ENCODE measurements at places on chromosomes 5 and 9.

GRCh38 chr5:180133060-180133459, 61.5 kb upstream of the RNF130 start:
- DNase-seq, result no peak

- DNase-seq, result peak; percentile 18
Measured at GRCh38 chr5:172707285-172708182, 63.5 kb downstream of the DUSP1 start.

DNA sequence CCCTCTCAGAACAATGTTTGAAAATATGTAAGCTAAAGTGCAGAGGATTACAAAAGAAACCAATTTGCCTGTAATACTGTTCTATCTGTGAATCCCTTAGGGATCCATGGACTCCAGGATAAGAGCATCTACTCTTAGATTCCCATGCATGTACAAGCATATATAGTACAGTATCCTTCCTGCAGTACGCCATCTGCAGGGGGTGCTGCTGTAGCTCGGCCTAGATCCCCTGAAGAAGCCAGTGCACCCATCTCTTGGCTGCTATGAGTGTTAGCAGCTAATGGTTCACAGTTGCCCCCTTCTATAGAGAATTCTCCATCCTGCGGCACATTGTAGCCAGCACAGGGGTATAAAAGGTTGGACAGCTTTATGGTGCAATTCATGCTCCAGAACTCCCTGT, 61.8 kb upstream of the SLC30A5 start:
- no peak for DNase-seq

DNA sequence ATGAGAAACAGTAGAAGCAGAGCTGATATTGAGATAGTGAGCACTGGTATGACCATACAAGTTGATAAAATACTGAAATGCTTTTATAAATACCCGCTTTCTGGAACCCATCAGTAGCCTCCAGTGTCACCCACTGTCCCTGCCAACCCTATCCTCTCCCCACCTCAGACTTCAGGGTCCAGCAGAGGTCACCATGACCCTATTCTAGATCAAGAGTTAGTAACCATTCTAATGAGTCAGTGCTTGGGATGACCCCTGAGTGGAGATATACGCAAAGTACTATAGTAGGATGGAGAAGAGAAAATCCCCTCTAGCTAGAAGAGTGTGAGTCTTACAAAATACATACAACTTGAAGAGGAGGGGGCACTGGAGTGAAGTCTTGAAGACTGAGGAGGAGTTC, 297.9 kb upstream of the BRINP1 start:
- no peak for DNase-seq

DNA sequence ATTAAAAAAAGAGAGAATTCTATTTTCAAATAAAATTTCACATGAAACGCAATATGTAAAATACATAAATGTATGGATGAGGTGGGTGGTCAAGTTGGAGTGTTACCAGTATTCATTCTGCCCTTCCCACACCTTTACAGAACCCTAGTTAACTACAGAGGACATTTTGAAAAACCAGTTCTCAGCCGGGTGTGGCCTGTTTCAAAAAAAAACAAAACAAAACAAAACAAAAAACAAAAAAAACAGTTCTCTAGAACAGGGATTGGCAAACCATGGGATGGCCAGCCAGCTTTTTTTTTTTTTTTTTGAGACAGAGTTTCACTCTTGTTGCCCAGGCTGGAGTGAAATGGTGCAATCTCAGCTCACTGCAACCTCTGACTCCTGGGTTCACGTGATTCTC, 28.4 kb upstream of the HK3 start:
- no peak for DNase-seq

DNA sequence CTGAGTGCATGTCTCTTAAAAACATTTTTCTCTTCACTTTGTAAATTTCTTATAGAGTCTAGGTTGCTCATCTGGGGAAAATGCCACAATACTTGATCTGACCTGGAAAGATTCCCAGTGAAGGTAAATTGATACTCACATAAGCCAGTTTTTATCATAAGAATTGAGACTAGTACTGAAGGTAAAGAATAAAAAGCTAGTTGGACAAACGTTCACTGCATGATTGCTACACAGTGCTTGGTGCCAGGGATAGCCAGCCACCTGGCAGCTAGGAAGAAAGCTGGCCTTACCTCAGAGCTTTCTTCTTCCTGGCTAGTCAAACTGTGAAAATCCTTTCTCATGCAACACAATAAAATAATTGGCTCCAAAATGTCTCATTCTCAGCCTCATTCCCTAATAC, 77.1 kb downstream of the MUSK start:
- no peak for DNase-seq

GRCh38 chr9:4748612-4749011, 7.6 kb upstream of the AK3 start:
- no peak for DNase-seq

DNA sequence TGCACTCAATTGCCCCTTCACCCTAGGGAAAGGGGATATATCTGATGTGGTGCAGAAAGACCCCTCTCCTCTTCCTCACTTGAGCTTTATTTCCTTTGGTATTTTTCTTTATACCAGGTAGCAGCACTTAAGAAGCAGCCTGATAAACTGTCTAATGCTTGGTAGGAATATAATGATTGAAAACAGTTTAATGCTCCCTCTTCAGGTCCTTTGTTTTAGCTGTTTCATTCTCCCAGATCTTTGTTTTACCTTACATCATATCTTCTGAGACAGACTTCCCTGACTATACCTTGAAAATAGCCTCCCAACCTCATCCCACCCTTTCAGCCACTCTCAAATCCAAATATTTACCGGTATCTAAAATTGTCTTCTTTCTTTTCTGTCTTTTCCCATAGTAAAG, 87.9 kb downstream of the NUDT12 start:
- DNase-seq, result no peak

DNA sequence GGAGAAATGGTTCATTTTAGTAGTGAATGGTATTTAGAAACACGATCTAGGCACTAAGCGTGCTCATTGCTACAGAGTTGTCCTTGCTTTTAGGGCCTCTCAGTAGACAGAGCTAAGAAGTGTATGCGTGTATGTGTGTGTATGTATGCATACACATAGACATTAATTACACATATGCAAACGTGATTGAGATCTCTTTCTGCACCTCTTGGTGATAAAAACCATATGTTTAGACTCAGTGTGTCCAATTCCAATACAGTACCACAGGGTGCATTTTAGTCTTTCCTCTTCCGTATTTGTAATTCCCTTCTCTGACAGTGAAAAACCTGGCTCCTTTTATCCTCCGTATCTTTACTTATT, 13.1 kb downstream of the TRIO start:
- DNase-seq, result no peak

DNA sequence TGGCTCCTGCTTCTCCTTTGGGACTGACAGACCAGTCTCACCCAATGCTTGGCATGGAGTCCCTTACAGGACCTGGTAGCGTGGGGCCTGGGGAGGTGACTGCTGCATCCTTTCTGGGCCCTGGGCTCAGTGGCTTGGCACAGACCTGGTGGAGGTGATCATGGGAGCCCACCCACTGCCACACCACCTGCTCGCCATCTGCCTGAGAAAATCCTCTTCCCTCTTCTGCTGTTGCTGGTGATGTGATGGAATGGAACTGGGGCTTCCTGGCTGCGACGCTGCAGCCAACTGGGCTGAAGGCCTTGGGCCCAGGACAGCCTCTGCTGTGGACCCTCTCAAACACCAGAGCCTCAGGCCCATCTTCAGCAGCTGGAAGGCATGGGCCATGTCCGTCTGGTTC, 122.5 kb upstream of the PANK3 start:
- DNase-seq, result no peak

DNA sequence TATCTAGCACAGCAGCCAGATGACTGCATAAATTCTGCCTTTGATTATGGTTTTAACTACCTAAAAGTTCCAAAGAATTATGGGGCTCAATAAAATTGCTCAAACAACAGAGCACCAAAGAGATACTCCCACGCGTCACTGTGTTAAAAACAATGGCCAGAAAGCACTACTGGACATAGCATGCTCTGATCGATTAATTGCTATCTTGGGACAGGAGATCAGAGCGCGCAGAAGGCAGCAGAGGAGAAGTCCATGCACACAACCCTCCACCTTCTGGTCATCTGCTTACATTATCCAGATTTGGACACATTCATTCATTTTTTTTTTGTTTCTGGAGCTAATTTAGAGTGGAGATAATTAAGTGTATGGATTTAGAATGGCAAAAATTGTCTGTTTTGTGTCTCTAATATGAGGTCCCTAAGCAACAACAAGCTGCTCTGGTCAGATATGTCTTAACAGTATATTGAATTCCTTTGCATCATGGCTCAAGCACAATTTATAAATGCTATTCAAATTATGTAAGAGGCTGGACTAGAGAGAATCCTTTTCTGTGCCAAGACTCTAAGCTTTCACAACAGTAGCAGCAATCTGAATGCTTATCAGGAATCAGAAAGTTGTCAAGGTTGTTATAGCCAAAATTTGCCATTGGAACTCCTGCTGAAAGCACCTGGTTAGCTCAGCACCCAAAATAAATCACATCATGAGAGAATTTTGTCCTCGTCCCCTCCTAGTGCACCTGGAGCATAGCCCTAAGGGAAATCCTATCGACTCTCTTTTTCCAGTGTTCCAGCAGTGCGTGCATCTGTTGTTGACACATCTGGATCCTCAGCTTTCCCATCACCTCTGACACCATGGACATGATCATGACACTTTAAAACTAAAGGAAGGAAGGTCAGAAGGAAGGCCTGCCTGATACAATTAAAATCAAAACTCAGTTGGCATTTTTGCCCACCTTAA, 98.6 kb upstream of the HMHB1 start:
- DNase-seq, result no peak

GRCh38 chr9:20579524-20580314, 42.6 kb downstream of the MLLT3 start:
- no peak for DNase-seq

DNA sequence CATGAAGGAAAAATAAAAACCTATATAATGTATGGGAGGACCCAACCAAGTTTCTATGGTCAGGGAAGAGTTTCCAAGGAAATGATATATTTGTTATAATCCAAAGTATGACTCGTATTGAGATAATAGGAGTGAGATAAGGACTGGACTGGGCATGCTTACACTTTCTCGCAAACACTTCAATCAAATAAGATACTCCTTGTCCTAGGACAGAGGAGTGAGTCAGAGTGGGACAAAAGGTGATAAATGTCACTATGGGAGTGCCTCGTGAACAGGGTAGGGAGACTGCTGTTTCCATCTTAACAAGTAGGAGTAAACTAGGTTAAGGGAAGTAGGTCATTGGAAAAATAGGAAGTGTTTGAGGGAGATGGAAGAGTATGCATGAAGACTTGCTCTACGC, 47.2 kb downstream of the MACIR start:
- DNase-seq, result no peak

- no peak for DNase-seq
Measured at GRCh38 chr5:155389498-155389897, 375.9 kb downstream of the KIF4B start.

GRCh38 chr5:177317959-177318377, 6.3 kb upstream of the MXD3 start:
- DNase-seq, result peak; percentile 4

- no peak for DNase-seq
Measured at GRCh38 chr5:62206150-62206829, 99.7 kb upstream of the KIF2A start.

DNA sequence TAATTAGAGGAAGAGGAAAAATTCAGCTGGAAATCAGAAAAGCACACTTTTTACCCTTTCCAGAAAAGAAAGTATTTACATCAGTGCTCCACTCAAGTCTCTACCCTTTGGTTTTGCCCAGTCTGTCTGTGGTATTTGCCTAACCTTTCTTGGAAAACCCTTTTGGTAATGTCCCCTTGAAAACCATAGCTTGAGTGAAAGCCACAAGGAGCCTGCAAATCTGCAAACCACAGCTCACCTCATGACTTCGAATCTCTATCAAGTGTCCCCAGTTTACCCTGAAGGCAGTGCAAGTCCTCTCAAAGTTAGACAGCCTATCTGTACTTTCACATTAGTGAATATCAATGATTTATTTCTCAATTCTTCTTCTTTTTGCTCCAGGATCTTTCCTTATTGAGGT, 162.1 kb upstream of the TSLP start:
- DNase-seq, result no peak

- no peak for DNase-seq
Measured at GRCh38 chr5:3118340-3118739, 366.9 kb upstream of the IRX2 start.

GRCh38 chr5:37876943-37877342, 37.1 kb upstream of the GDNF start:
- no peak for DNase-seq

DNA sequence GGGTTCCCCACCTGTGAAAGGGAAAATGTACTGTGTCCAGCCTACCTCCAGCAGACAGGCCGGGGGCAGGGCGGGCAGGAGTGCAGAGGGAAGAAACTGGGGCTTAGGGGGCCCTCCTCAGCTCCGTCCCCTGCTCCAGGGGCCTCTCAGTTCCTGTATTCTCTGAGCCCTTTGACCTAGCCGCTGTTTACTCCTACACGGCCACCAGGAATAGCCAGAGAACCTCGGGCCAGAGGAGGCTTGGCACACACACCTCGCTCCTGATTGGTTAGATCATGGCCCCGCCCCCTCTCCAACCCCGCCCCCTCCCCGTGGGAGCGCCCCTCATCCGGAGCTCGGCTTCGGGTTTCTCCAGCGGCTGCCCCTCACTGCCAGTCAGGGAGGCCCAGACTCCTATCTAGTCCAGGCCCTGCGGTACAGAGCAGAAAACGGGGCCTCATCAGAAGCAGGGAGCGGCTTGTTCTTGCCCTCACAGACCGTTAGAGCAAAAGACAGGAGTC, 2.2 kb downstream of the ST6GALNAC6 start:
- no peak for DNase-seq

DNA sequence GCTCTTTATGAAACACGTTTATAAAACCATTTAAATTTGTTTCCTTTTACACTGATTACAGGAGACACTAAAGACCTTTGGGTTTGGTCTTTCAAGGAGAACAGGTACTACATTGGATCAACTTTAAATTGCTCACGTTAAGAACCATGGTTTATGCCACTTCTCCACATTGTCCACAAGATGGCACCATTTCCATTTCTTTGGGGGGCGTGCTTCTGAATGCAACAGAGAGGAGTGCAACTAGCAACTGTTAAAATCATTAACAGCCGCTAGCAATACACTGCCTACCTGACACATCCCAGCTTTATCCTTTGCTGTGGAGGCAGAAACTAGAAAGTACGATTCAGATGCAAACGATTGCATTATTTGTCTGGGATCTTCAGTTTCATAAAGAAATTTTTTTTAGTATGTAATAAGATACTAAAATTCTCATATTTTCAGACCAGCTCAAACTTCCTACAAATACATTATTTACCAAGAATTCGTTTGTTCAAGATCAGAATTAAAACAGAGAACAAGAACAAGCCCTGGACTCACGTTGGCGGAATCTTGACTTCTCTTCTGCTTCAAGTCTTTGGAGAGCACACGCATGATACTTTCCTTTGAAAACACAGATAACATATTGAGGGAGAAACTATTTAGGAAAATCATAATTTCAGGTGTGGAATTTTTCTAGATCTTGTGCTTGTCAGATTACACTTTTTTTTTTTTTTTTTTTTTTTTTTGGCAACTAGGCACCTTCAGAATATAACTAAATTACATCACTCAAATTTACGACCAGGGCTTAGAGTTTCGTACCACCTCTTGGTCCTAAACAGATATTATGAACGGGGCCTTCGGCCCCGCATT, 702 bp downstream of the CDC20B start:
- DNase-seq, result peak; percentile 67

- DNase-seq, result no peak
Measured at GRCh38 chr9:3863111-3863528, 337.3 kb upstream of the RFX3 start.

GRCh38 chr9:96021551-96022444, 146.3 kb downstream of the ERCC6L2 start:
- DNase-seq, result no peak

GRCh38 chr5:158409507-158409906, 550.6 kb upstream of the CLINT1 start:
- DNase-seq, result no peak

GRCh38 chr9:17425384-17425783, 153.5 kb upstream of the SH3GL2 start:
- DNase-seq, result no peak

All from DMS153 (cell line).